ENCODE measurements at places on chromosomes 13 and 19. TPM values are rescaled to one million over a fixed set of nuclear protein-coding genes. Genes with fewer than 3 reads are reported as not detected.

DNA sequence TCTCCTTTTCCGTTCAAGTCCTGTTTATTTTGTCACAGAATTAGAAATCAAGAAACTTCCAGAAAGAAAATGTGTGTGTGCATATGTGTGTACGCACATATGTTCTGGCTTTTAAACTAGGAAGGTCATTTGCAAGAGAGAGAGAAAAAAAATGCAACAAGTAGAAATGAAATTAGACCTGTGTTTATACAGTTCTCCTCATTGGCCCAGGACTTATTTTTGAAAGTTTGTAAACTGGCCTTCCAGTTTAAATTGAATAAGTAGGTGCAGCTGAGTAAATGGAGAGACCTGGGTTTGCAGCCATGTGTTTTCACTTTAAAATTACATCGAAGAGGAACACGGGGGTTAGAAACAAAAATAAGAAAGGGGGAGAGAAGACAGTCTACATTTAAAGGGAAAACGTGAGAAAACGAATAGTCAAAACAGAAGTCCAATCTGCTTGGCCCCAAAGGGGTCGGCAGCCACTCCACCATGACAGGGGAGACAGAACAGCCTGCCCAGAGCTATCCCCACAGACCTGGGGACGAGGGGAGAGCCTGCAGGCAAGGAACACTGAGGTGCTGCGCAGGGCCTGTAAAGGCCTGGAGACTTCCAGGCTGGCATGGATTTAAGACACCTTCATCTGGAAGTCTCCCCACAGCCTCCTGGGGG, 216.8 kb upstream of the MAB21L1 start:
- no peak for DNase-seq
- H3K27me3 ChIP-seq, result no peaks in the 10 kb centered on the region
- no peaks in the 10 kb centered on the region for H3K36me3 ChIP-seq
- no peaks in the 10 kb centered on the region for H3K4me1 ChIP-seq
- no peak overlapping the region for H3K27ac ChIP-seq
- no peak overlapping the region for H3K4me3 ChIP-seq

DNA sequence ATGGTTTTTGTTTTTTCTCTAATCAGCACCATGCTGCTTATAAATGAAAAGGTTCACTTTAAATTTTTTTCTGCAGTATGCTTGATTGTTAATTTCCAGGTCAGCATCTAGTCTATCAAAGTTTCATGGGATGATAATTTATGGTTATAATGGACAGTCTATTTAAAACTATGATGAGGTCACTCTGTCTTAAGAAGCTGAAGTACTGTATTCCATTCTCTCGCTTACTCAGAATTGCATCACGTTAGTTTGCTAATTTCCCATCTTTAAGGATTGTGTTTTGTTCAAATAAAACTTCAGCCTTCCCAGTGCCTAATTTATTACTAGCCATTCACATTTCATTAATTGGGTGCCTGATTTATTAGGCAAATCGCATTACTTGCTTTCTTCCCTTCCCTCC, 94.3 kb downstream of the GPC6 start:
- DNase-seq, result no peak
- no peaks in the 10 kb centered on the region for H3K27me3 ChIP-seq
- no peaks in the 10 kb centered on the region for H3K36me3 ChIP-seq

- peaks cover 53% of the 10 kb centered on the region for H3K4me1 ChIP-seq
- H3K27ac ChIP-seq, result no peak overlapping the region
- H3K36me3 ChIP-seq, result no peaks in the 10 kb centered on the region
- no peaks in the 10 kb centered on the region for H3K27me3 ChIP-seq
These were observed 1.5 kb upstream of the KCNN4 start for GRCh38 chr19:43782311-43782660.

- no peak overlapping the region for H3K27ac ChIP-seq
- peaks cover 7% of the 10 kb centered on the region for H3K27me3 ChIP-seq
- H3K36me3 ChIP-seq, result no peaks in the 10 kb centered on the region
- no peak overlapping the region for H3K4me3 ChIP-seq
- DNase-seq, result no peak
- peaks cover 7% of the 10 kb centered on the region for H3K4me1 ChIP-seq
These were observed 3.7 kb downstream of the TMC4 start for GRCh38 chr19:54169149-54169740.

NLRP7 gene
- not detected for polyA plus RNA-seq

SIGLEC8 gene
- not detected for polyA plus RNA-seq

Data from left lung (tissue), 14 donors.